Activated T-helper 2 cell treated with anti-CD3 and anti-CD28 coated beads, Interferon-gamma antibody, Interleukin-2, Interleukin-4, amounts not matched to agents 10 μg/mL and 5 μg/mL and 100 μg/mL, durations not matched to agents 14 hours and 24 hours and 36 hours (primary cell): ENCODE measurements at places on chromosomes 11 and 22.

GRCh38 chr11:67420147-67420645 is 4.7 kb downstream of the CARNS1 start:
- H3K27ac ChIP-seq: peak overlapping the region; percentile 33
- H3K4me3 ChIP-seq: peak overlapping the region; percentile 77
- H3K4me1 ChIP-seq: peaks cover 24% of the 10 kb centered on the region
- no peaks in the 10 kb centered on the region for H3K36me3 ChIP-seq

DNA sequence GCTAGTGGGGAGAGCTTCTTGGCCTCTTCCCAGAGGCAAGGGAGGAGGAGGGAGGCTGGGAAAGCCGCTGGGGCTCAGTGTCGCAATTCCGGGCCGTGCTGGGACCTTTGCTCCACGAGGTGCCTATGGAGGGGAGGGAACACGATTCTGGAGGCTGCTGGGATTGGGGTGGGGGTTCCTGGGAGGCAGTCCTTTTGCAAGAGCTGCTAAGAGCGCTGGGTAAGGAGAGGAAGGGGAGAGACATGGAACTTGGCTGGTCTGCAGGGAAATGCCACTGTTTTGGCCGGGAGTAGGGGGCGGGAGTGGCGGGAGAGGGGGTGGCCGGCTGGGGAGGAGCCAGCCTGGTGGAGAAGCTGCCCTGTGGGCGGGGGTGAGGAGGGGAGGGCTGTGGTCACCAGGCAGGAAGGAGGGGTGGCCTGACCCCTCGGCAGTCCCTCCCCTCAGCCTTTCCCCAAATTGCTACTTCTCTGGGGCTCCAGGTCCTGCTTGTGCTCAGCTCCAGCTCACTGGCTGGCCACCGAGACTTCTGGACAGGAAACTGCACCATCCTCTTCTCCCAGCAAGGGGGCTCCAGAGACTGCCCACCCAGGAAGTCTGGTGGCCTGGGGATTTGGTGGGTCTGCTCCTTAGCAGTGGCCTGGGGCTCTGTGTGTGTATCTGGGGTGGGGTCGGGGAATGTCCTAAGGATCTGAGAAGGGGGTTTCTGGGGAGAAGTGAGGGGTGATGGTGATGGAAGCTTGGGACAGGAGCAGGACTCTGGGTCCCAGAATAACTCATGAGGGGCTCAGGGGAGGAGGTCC is at the start of gene NR1H3:
Gene NR1H3 (plus strand): TSS at position 480 of the 800 bp plus-strand sequence. CDS start 1,221 bp downstream, outside the sequence.
- DNase-seq: no peak
- no peak within 1 kb of the TSS for H3K4me3 ChIP-seq
- H3K27ac ChIP-seq: no peak within 1 kb of the TSS
- H3K4me1 ChIP-seq: peaks cover 11% of the 10 kb centered on the region
- H3K36me3 ChIP-seq: no peaks in the 10 kb centered on the region

DNA sequence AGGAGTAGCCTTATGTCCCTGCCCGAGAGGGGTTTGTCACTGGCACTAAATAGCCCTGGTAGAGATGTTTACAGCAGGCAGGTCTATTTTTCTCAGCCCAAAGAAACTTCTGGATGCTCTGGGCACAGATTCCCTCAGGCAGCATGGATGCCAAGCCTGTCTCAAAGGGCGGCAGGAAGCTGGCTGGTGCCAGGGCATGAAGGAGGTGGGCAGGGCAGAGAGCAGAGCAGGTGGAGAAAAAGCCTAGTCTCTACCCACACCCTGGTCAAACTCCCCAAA is 4.1 kb upstream of the GAS2L1 start:
- no peak overlapping the region for H3K27ac ChIP-seq
- H3K36me3 ChIP-seq: peaks cover 40% of the 10 kb centered on the region
- no peak for DNase-seq
- H3K4me1 ChIP-seq: peaks cover 10% of the 10 kb centered on the region
- no peak overlapping the region for H3K4me3 ChIP-seq

DNA sequence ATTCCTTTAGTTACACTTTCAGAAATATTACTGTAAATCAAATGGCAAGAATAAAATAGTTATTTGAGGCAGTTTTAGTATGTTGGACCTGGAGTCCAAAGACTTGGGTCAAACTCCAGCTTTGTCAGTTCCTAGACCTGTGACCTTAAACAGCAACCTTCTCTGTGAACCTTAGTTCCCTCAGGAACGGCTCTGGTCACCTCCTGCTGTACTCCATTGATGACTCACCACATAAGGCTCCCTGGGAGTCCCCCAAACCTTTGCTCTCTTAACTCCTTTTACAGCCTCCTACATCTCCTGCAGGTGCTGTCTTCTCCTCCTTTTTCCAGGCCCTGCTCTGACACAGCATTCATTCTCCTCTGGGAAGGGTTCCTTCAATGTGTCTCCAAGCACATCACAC is 29.1 kb downstream of the LIMK2 start:
- H3K27me3 ChIP-seq: no peaks in the 10 kb centered on the region
- DNase-seq: no peak
- H3K4me1 ChIP-seq: peaks cover 35% of the 10 kb centered on the region
- H3K4me3 ChIP-seq: no peak overlapping the region
